ENCODE measurements at places on chromosomes 3 and 15.
A peak's percentile ranks its signal among the peaks of the same experiment; 100 is the strongest.

DNA sequence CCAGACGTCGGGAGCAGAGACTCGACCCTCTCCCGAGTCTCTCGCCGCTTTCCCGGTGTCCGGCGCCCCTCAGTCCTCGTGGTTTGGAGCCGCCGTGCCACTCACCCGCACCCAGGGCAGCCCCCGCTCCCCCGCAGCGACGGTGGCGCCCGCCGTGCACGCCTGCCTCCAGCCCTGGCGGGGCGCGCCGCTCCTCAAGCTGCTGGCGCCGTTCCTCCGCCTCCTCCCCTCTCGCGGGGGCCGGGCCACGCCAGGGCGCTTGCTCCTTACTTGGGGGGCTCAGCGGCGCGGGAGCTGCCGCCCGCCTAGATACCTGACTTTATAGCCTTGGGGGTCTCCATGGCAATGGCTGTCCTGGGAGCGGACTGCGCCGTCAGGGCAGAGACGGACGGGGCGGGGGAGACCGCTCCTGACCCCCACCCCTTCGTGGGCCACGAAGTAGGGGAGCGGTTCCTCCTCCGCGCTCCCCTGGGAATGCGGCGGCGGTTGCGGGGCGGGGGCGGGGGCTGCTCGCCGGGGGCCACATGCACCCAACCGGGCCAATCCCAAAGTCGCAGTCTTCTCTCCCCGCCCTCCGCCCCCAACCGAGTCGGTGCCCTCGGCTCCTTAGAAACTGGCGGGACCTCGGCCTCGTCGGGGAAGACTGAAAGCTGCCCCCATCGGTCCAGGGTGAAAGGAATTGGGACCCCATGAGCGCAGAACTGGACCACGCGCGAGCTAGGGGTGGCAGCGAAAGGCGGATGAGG, at the start of gene ANKRD63:
Gene ANKRD63 (minus strand): TSS at position 196 of the 746 bp plus-strand sequence. CDS start 478 bp downstream, outside the sequence.
- no peak for DNase-seq

DNA sequence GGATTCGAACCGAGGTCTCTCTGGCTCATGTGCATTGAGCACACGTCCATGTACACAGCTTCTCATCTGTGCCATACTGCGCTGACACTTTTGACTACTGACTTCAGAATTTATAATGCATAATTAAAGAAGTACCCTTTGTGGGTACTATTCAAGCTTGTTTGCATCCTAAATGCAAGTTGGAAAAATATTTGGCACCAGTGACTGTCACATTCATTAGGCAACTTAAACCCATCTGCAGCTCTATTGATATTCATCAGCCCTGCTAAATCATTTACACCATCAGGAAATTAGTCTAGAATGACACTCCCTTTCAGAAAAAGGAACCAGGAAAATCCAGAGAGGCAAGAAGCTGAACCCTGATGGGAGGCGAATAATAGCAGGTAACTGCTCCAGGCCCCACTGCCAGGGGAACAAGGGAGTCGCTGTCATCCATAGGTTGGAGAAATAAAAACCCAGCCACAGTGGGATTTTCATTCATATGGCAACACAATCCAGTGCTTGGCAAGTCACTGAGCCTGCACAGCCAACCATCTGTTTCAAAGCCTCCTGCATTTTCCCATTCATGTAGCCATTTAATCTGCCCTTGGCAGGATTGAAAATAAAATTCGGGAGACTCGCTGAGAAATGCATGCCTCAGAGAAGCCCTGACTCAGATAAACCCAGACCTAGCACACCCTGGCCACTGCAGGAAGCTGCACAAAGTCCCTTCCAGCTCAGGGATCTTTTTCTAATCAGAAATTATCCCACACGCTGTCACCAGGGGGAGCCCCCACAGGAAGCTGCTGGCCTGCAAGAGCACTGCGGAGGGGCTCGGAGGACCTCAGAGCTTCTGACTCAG, 103.0 kb upstream of the VEPH1 start:
- DNase-seq, result peak; percentile 10

GRCh38 chr3:57157545-57157944, 7.6 kb downstream of the IL17RD start:
- DNase-seq, result no peak

DNA sequence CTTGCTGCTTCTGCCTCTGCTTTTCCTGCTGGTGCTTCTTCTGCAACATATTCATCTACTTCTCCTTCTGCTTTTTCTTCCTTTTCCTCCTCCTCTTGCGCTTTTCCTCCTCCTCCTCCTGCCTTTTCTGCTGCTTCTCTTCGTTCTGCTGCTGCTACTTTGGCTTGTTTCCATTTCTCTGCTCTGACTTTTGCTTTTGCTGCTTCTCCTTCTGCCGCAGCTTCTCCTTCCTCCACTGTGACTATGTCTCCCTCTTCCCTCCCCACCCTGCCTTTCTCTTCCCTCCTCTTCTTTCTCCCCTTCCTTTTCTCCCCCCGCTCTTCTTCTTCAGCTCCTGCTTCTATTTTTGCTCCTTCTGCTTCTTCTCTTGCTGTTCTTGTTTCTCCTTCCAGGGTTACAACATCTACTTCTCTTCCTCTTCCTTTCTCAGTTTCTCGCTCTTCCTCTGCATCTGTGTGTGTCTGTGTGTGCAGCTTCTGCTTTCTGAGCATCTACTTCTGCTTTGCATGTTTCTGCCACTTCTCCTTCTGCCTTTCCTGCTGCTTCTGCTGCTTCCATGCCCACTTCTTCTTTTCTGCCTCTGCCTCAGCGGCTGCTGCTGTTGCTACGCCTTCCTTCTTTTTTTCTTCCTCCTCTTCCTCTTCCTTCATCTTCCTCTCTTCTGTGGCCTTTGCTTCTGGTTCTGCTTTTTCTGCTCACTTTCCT, 51.4 kb downstream of the FAM43A start:
- DNase-seq, result no peak

GRCh38 chr3:172084871-172085556, 45.6 kb downstream of the FNDC3B start:
- DNase-seq, result no peak

DNA sequence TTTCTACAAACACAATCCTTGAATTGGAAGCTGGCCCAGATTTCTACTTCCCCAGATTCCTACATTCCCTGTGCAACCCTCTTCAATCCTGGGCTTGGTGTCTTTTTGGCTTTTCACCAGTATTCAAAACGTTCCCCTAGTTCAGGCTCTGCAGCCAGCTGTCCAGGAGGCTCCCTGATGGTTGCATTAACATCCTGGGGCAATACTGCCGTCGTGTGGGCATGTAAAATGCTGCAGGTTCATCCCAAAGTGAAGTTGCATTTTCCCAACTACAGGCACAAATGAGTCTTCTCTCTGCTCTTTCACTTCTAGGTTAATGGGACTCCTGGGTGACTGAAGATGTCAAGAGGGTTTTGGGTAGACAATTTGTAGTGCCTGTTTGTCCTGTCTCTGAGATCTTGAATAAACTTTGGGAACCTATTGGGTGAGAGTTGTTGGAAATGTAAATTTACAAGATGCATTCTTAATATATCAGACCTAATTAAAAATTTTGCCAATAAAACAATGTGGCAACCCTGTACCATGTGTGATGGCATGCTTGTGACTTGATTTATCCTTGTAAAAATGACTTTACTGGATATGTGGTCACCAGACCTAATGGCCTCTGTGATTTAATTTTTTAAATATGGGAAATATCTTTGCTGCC, 28.6 kb downstream of the SOX14 start:
- no peak for DNase-seq

- no peak for DNase-seq
Observed at GRCh38 chr3:122349171-122349570, 24.1 kb downstream of the CSTA start.

DNA sequence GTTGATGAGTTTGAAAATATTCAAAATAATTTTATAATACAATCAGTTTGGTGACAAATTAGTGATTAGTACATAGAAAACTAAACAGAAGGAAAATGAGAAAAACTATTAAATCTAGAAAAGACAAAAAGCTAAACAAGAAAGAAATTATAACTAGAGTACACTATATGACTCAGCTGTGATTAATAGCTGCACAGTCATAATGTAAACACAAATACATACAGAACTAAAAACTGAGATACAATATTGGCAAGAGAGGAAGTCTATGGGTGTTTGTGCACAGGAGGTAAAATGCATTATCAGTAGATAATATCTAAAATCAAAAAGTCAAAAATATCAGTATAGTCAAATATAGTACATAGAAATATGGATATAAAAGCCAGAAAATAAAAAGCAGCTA, 80.7 kb upstream of the PCSK6 start:
- DNase-seq, result no peak

DNA sequence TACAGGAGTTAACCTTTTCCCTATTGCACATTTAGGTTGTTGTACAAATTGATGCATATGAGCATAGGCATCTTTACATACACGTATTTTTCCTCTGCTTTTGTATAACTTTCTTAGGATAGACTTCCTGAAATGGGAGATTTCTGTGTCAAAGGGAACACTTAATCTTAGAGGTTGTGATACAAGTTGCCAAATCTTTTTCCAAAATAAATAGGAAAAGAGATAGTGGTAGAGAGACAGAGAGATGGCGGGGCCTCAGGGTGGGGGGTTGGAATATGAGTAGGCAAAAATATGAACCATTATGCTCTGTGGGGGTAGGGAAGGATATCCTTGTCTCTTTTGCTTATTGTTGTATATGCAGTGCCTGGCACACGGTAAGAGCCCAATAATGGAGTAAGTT, 70.7 kb upstream of the UBE2E1 start:
- no peak for DNase-seq

GRCh38 chr3:169432708-169433432, 230.6 kb downstream of the MECOM start:
- DNase-seq, result no peak

GRCh38 chr15:51139091-51139490, 44.4 kb upstream of the TNFAIP8L3 start:
- no peak for DNase-seq

DNA sequence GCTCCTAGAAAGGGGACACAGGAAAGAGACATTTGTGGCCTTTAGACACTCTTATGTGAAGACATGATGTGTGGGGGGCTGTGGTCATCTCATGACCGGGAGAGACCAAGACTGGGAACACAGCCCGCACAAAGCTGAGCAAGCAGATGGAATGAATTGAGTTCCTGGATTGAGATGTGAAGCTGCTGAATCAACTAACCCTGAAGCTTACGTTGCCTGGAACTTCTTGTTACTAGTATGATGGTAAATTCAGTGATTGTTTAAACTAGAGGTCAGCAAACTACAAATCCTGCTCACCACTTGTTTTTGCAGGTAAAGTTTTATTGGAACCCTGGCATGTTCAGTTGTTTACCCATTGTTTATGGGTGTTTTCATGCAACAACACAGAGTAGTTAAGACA, 83.4 kb upstream of the BHLHE40 start:
- DNase-seq, result no peak

GRCh38 chr3:123328851-123329635, 119.8 kb downstream of the ADCY5 start:
- peak; percentile 49 for DNase-seq

Measured in gastrocnemius medialis (tissue), 4 donors.